IMR-90 (cell line): ENCODE measurements at places on chromosomes 2 and 18. TPM values are rescaled to one million over a fixed set of nuclear protein-coding genes. Genes with fewer than 3 reads are reported as not detected.

DNA sequence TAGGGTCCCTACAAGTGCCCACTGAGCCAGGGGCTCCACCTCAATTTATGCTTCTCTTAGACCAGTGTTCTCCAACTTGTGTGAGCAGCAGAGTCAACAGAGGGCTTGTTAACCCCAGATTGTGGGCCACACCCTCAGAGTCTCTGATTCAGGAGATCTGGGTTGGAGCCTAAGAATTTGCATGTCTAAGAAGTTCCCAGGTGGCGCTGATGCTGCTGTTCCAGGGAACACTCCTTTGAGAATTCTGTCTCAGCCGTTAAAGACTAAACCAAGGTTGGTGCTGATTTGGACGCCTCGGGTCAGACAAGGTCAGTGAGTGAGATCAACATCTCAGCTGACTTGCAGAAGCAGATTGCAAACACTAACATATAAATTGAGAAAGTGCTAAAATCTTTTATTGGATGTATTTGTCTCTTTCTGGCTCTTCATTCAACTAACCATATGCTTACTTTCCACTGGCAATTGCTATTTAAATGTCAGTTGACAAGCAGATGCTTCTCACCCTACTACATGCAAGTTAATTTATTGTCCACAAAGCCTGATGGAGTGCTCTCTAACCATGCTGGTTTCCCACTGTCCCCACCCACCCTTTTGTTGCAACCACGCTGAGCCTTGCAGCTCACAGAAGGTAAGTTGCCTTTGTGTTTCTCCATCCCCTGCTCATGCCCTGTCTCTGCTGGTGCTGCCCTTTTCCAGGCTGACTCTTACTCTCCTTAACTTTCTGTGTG, 31.5 kb downstream of the LYPD1 start:
- DNase-seq: no peak

DNA sequence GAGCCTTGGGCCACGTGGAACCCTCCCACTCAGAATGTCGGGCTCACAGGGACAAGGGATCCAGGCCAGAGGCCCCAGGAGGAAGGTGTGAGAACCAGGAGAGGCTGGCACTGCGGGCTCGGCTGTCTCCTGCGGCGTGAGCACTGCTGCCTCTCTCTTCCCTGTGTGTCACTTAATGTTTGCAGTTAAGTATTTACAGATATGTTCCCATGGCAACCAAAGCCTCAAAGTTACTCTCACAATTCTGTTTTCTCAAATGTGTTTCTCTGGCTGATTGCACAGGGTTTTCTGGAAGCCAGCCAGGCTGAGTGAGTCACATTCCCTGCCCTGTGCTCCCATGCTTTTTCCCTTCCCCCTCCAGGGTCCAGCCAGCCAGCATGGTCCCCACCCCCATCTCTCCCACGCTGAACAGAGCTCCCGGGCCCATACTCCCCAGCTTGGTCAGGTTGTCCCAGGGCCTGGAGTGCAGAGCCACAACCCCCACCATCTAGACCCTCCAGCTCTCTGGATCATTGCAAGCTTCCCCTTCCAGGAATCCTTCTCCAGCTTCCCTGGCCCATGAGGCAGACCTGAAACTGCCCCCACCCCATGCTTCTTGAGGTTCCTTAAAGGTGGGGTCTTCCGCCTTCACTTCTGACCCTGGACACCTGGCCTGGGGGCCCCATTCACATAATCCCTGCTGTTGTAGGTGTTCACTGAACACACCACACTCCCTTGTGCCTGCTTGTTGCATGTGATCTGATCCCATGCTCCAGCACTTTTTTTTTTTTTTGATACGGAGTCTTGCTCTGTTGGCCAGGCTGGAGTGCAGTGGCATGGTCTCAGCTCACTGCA, 265.9 kb downstream of the CELF4 start:
- DNase-seq: peak; percentile 93

GRCh38 chr18:46069524-46069923, 2.5 kb downstream of the PSTPIP2 start:
- peak; percentile 33 for DNase-seq

DNA sequence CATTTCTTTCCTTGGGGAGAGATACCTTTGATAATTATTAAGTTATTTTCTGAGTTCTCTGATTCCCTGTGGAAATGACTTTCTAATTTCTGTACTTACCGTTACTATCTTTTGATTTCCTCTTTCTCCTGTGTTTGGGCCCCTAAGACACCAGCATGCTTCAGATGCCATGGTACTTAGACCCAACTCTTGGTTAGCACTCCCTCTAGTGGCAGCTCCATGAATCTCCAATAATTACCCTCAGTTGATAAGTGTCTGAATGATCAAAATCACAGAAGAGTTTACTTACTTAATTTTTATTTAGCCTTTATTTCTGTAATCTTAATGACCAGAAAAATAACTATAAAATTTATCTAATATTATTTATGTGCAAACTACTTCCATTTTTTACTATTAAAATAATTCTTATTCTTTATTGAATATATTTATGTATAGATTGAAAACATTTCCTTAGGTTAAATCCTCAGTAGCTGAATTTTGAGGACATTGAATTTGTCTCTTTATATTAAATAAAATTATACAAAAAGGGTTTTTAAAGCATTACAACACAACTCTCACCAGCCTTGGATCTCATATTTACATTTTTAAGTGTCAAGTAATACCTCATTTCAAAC, 300.4 kb downstream of the KCNS3 start:
- peak; percentile 38 for DNase-seq

GRCh38 chr2:11371092-11371937, 26.9 kb upstream of the ROCK2 start:
- no peak for DNase-seq

GRCh38 chr2:46612675-46613074, 133.3 kb downstream of the TMEM247 start:
- DNase-seq: no peak

The FHOD3 gene
- 16.0 and 16.7 TPM in 2 replicates for total RNA-seq

DNA sequence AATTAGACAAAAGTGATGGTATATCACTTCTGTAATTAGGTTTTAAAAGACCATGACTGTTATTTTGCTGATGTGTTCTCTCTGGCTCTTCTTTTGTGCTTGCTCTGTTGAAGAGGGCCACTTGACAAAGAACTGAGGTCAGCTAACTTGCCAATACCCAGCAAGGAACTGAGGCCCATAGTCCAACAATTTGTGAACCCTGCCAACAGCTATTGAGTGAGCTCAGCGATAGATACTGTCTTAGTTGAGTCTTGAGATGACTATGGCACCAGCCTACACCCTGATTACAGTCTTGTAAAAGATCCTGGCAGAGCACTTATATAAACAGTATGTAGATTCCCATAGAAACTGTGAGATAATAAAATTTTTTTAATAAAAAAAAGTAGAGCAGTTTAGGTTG, 103.0 kb downstream of the BMPR2 start:
- DNase-seq: peak; percentile 1

The SIX3 gene
- not detected in 2 replicates for total RNA-seq
